ENCODE measurements at places on chromosomes 16 and 17. TPM values are rescaled to one million over a fixed set of nuclear protein-coding genes. Genes with fewer than 3 reads are reported as not detected.
A peak's percentile ranks its signal among the peaks of the same experiment; 100 is the strongest.

DNA sequence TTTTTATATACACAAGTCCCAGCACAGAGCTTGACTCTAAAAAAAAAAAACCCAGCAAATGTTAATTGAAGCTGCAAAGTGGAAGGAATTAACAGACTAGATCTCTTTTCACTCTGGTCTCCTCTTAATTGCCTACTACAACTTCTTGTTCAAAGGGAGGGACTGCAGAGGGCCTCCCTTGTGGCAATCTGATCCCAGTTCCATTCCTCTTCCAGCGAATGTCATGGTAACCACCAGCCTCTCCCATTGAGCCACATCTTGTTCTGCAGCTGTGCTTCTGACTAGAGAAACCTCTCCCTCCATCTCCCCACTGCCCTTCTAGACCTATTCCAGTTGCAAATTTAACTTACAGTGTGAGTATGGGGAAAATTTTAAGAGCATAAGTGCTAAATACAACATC is 5.9 kb downstream of the SUPT6H start:
- H3K27me3 ChIP-seq, result no peaks in the 10 kb centered on the region
- peaks cover 15% of the 10 kb centered on the region for H3K4me1 ChIP-seq
- H3K27ac ChIP-seq, result no peak overlapping the region
- H3K4me3 ChIP-seq, result no peak overlapping the region

DNA sequence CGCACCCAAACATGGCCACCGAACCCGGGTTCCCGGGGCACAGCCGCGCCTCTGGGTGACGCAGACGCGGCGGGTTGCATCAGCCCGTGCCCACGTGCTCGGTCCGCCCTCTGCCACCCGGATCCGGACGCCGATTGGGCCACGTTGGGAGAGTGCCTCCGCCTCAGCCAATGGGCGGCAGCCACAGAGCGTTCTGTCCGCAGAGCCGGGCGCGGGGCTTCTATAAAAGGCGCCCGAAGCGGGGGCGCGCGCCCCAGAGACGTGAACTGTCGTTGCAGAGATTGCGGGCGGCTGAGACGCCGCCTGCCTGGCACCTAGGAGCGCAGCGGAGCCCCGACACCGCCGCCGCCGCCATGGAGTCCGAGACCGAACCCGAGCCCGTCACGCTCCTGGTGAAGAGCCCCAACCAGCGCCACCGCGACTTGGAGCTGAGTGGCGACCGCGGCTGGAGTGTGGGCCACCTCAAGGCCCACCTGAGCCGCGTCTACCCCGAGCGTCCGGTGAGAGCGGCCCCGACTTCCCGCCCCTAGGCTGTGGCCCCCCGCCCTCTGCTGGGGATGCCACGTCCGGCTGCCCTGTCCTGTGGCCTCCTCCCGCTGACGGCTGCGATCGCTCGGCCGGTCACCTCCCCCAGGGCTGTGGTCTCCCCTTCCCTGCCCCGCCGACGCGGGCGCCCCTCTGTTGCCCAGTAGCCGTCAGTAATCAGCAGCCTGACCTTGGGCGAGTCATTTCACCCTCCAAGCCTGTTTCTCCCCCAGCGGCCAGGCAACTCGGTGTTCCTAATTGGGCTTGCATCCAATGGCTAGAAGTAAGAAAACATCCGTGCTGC is at the start of gene HERPUD1:
Gene HERPUD1 (plus strand): TSS at position 251 of the 829 bp plus-strand sequence. CDS start 103 bp downstream, at position 354.
- DNase-seq, result peak; percentile 98
- peak within 1 kb of the TSS; percentile 99 for H3K27ac ChIP-seq
- no peaks in the 10 kb centered on the region for H3K36me3 ChIP-seq
- H3K4me3 ChIP-seq, result peak within 1 kb of the TSS; percentile 98
- no peaks in the 10 kb centered on the region for H3K4me1 ChIP-seq

DNA sequence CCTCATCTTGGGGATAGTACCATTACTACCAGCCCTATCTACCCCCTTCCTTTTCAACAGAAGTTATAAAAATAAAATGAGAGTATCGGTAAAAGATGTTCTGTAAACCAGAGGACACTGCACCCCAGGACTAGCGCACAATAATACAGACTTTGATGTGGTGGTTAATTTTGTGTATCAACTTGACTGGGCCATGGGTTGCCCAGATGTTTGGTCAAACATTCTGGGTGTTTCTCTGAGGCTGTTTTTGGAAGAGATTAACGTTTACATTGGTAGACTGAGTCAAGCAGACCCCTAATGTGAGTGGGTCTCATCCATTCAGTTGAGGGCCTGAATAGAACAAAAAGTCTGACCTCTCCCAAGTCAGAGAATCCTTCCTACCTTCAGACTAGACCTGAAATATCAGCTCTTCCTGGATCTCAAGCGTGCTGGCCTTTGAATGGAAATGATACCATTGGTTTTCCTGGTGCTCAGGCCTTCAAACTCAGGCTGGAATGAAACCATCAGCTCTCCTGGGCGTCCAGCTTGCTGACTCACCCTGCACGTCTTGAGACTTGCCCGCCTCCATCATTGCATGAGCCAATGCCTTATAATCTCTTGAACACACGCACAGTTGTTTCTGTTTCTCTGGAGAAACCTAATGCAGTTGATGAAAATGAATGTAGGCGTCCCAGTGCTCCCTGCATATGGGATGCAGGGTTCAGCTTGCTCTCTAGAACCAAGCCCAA is 10.1 kb downstream of the MRM1 start:
- H3K27ac ChIP-seq, result no peak overlapping the region
- no peak overlapping the region for H3K4me3 ChIP-seq
- no peaks in the 10 kb centered on the region for H3K36me3 ChIP-seq
- no peaks in the 10 kb centered on the region for H3K27me3 ChIP-seq
- DNase-seq, result no peak

Gene MRPS7
- 46.5 TPM for total RNA-seq

Gene CD300A
- 15.7 TPM for total RNA-seq

DNA sequence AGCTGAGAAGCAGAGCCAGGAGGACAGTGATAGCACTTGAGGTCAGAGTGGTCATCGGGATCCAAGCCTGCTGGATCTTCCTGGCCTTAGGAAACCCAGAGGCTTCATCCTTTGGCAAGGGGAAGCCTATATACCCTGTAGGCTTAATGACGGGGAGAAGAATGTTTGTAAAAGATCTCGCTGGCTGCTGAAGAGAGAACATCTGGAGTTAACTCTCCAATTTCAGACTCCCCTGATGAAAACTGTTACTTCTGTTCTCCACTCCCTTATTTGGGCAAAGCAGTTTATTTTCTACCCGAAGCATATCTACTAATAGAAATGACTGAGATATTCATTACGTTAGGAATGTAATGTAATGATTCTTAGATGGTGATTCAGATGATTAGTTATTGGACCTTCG is 487.0 kb downstream of the CDH13 start:
- H3K4me1 ChIP-seq, result no peaks in the 10 kb centered on the region
- no peak overlapping the region for H3K27ac ChIP-seq
- DNase-seq, result no peak
- H3K27me3 ChIP-seq, result no peaks in the 10 kb centered on the region
- H3K4me3 ChIP-seq, result no peak overlapping the region

DNA sequence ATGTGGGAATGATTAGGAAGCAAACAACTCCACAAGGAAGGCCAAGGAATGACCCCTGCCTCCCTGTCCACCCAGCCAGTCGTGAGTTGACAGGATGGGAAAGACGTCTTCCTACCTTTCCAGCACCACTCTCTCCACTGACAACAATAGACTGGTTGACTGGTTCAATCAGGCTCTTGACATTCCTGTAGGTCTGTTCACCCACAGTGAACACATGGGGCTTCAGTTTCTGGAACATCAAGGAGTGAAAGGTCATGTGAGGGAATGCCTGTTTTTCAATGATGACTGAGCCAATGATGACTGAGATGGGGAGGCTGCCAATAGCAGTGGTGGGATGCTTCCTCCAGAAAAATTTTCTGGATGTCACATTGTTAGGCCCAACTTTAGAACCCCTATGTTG is 9.6 kb downstream of the MYO19 start:
- no peak for DNase-seq
- H3K36me3 ChIP-seq, result no peaks in the 10 kb centered on the region
- no peaks in the 10 kb centered on the region for H3K27me3 ChIP-seq

DNA sequence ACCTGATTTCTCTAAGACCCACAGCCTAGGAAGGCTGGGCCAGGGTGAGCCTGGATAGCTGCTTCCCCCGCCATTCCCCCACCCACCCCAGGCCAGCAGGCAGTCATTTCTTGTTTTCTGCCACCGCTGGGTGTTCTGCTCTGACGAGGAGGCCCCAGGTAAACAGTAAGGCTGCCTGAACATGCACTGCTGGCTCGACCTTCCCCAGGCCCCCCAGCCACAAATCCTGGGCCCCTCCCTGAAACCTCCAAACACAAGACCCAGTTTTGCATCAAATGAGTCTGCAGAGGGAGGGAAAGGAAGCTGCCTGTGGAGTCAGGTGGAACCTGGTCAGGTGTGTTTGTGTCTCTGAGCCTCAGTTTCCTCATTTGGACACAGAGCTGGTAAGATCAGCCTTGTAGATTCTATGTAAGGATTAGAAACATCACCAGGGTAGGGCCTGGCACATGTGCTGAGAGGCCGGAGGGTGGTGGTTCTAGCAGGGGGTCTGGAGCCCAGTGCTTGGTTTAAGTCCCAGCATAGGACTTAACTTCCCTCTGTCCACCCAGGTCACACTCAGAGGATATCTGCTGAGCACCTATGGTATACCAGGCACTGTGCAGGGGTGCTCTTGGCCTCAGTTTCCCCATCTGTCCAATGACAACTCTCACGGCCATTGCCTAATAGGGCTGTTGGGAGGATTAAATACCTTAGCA is 18.9 kb upstream of the PRM1 start:
- no peaks in the 10 kb centered on the region for H3K27me3 ChIP-seq
- H3K4me1 ChIP-seq, result peaks cover 11% of the 10 kb centered on the region
- no peak overlapping the region for H3K27ac ChIP-seq

- H3K27me3 ChIP-seq, result no peaks in the 10 kb centered on the region
- no peaks in the 10 kb centered on the region for H3K4me1 ChIP-seq
- H3K36me3 ChIP-seq, result no peaks in the 10 kb centered on the region
- peak overlapping the region; percentile 87 for H3K4me3 ChIP-seq
- peak overlapping the region; percentile 48 for H3K27ac ChIP-seq
Observed at GRCh38 chr16:2341456-2342447, 1.2 kb upstream of the ABCA3 start.

DNA sequence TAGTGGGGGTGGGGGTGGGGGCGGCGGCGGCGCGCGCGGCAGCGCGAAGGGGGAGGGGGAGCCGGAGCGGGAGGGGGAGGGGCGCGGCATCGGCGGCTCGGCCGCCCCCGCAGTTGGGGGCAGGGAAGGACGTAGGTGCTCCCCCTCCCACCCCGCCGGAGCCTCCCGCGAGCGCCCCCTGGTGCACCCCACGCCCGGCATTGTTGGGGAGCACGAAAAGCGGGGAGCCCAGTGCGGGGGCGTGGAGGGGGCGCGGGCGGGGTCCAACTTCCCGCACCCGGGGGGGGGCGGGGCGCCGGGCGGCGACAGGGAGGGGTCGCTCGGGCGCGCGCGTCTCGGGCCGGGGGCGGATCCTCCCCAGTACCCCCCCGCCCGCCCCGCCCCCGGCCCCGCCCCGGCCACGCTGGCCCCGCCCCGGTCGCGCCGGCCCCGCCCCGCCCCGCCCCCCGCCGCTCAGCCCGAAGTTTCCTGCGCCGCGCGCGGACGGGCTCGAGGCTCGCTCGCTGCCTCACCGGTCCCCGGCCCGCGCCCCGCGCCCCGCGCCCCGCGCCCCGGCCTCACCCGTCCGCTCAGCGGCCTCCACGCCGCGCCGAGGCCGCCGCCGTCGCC is at the start of gene CACNA1H:
Gene CACNA1H (plus strand): TSS at position 456 of the 609 bp plus-strand sequence. CDS start 632 bp downstream, outside the sequence.
- peak within 1 kb of the TSS; percentile 33 for H3K4me3 ChIP-seq
- no peak for DNase-seq
- no peak within 1 kb of the TSS for H3K27ac ChIP-seq
- no peaks in the 10 kb centered on the region for H3K36me3 ChIP-seq
- H3K27me3 ChIP-seq, result peaks cover 11% of the 10 kb centered on the region
- peaks cover 12% of the 10 kb centered on the region for H3K4me1 ChIP-seq

GRCh38 chr17:30273373-30273772 is 18.4 kb downstream of the BLMH start:
- peaks cover 6% of the 10 kb centered on the region for H3K36me3 ChIP-seq
- H3K4me3 ChIP-seq, result no peak overlapping the region
- no peak for DNase-seq
- H3K4me1 ChIP-seq, result no peaks in the 10 kb centered on the region
- H3K27ac ChIP-seq, result no peak overlapping the region

Gene CASKIN2
- 14.6 TPM for total RNA-seq

GRCh38 chr17:66076546-66077190 is 115.3 kb downstream of the CEP112 start:
- no peaks in the 10 kb centered on the region for H3K4me1 ChIP-seq
- no peak overlapping the region for H3K27ac ChIP-seq
- no peak overlapping the region for H3K4me3 ChIP-seq
- no peaks in the 10 kb centered on the region for H3K27me3 ChIP-seq

DNA sequence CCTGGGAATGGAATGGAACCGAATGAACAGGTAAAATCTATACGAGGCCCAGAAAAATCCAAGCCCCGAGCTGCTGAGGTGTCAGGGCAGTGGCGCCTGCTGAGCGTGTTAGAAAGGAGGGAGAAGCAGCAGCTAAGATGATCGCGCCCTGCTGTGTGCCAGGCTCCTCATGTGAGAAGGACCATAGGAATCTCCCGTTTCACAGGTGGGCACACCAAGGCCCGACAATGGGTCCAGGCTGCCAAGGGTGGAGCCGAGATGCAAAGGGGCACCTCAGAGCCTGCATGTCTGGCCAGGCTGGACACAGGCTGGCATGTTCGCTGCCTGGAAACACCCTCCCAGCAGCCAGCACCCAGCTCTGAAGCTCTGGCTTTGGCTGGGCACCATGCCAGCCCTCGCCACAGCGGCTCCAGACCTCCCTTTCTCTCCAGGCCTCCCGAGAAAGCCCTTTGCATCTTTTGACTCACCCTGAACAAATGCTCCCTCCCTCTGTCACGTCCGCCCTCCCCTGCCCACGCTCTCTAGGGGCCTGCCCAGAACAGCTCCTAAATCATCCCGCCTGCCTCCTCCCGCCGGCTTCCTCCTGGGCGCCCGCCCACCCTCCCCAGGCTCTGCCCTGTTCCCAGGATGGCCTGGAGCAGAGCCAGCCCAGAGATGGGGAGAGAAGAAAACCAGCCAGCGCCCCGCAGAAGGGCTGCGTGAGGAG is 217.8 kb upstream of the GSE1 start:
- no peaks in the 10 kb centered on the region for H3K36me3 ChIP-seq
- peaks cover 5% of the 10 kb centered on the region for H3K4me1 ChIP-seq
- no peak for DNase-seq
- H3K4me3 ChIP-seq, result peak overlapping the region; percentile 15

DNA sequence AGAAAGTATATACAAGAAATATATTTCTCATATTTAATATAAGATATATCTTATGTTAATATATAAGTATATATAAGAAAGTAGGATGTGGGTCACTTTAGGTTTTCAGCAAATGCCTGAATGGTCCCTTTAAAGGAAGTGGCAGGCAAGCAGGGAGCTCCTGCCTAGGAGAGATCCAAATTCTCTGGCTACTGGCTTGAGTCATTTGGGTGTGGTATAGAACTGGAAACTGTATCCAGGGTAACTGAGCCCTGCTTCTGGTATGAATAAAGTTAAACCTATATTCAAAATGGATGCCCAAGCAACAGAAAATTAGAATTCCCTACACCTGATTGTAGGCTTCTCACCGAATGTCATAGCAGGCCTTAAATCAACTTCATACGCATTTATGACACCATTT is 144.4 kb downstream of the ZNF18 start:
- no peaks in the 10 kb centered on the region for H3K4me1 ChIP-seq

Gene EPN3
- total RNA-seq, result not detected

- peaks cover 34% of the 10 kb centered on the region for H3K4me1 ChIP-seq
- no peak for DNase-seq
- peak overlapping the region; percentile 86 for H3K27ac ChIP-seq
- no peaks in the 10 kb centered on the region for H3K27me3 ChIP-seq
- H3K4me3 ChIP-seq, result no peak overlapping the region
Observed at GRCh38 chr16:66510711-66511601, 39.0 kb downstream of the TK2 start.

Measured in breast epithelium (tissue), 4 donors.